LNCaP clone FGC (cell line): ENCODE measurements at places on chromosomes 4 and X.

- no peak for DNase-seq
Observed at GRCh38 chr4:78372355-78372988, 179.1 kb upstream of the ANXA3 start.

DNA sequence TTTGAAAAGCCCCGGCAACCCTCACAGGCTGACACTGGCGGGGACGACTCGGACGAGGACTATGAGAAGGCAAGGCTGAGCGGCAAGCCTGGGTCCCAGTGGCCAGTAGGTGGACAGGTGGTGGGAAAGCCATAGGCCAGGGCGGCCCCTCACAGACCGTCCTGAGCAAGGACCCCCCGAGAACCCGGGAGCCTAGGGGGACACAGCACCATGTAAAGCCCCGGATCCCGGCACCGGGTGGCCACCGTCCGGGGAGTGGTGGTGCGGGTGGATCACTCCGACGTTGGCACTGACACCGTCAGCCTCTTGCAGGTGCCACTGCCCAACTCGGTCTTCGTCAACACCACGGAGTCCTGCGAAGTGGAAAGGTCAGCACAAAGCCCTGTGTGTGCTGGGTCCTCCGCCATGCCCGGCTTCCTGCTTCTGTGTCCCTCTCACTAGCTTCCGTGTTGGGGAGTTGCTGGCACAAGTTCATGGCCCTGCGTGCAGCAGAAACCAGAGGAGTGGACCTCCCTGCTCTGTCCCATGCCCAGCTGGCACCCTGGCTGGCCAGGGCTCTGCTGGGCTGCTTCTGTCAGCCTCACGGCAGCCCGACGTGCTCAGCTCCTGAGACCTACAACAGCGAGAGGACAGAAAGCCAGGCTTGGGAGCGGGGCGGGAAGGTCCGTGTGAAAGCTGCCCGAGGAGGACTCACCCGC lies 11.9 kb upstream of the ADD1 start:
- DNase-seq = no peak

DNA sequence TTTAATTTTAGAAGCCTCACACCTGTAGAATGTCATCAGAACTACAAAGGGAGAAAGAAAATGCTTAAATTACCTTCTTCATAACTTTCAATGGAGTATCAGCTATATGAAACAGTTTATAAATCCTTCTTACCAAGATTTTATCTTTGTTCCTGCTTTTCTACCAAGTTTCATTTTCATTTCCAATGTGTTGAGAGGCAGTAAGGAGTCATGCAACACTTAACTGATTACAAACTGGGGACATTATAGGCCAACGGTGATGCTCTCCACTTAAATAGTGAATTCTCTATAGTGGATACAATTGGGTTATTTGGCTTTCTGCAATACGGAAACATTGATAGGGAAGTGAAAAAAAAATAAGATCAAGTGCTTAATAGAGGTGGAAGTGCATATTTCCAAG lies 145.2 kb upstream of the FTHL17 start:
- DNase-seq = no peak

GRCh38 chr4:77821775-77822174 lies 2.6 kb upstream of the CNOT6L start:
- DNase-seq = no peak

GRCh38 chrX:49238735-49239134 lies 3.5 kb downstream of the CCDC22 start:
- DNase-seq = no peak

- no peak for DNase-seq
Observed at GRCh38 chr4:176988226-176988625, 195.5 kb upstream of the VEGFC start.

DNA sequence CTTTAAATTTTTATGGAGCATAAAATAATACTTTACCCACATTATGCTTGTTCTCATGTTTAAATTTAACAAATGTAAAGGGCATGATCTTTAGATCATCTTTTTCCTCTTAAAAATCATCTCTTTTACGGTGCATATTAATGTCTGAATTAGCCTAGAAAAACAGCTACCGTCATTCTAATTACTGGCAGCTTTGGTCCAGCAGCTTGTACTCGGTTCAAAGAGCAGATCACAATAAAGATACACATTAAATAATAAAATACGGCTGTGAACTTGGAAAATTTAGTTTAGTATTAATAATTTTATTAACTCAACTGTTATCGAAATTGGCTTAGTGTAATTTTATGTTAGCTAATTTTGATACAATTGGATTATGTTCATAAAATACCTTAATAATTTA lies 19.1 kb downstream of the CCSER1 start:
- DNase-seq = no peak

DNA sequence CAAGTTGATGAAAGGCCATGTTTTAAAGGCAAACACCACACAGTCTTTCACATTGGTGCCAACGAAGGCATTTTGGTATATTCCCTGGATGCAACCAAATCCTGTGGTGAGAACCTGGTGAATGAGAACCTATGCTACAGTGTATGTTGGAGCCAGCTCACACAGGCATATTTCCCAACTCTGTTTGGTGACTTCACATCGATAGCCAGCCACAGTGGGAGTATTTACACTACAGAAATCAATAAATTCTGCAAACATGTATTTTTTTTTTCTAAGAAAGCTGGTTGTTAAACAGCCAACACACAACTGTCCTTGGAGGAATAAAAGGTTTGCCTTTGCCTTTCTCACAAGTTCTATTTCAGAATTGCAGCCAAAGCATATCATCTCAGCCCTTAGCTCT lies 691.0 kb downstream of the GRID2 start:
- DNase-seq = no peak

GRCh38 chrX:97401154-97401553 lies 517.4 kb downstream of the RPA4 start:
- no peak for DNase-seq

GRCh38 chr4:140799686-140800225 lies 43.6 kb upstream of the TBC1D9 start:
- DNase-seq = no peak

DNA sequence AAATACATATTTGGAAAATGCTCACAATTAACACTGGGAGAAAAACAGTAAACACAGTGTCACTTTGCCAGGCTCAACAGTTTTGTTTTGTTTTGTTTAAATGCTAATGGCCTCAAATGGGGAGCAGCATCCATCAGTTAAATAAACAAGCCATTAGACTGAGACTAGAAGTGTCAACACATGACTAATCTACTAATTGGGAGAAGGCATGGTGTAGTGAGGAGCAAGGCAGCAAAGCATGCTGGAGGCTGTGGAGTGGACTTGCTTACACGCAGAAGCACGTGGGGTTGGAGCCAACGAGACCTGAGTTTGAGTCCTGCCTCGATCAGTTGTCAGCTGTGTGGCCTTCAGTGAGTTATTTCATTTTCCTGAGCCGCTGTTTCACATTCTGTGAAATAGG lies 29.0 kb downstream of the UTP14A start:
- no peak for DNase-seq

DNA sequence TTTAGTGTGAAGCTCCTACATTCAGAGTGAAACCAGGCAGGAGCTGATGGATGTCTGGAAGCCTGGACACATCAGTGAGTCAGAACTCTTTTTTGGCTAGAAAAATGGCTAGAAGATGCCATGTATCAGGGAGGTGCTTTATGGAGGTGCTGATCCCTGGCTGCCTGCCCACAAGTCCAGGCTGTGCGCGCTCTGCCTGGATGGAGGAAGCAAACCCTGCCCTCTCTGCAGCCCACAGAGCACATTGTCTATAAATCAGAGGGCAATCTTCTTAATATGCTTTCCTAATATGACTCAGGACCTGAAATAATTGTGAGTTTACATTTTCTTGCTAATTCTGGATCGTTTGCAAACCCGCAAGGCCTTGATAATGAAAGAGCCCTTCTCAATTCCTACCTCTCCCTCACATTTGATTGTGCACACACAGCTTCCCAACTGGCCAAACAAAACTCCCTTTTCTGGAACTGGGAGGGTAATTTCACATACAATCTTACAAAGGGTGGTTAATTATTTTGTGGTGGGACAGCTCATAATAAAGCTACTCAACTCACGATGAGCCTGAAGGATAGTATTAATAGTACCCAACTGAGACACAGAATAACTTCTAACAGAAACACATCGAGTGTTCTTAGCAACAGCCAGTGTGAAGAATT lies 11.7 kb downstream of the MFAP3L start:
- no peak for DNase-seq

- no peak for DNase-seq
Observed at GRCh38 chrX:125620715-125621587, 301.3 kb downstream of the TEX13C start.

- DNase-seq = no peak
Observed at GRCh38 chrX:114766541-114766940, 182.7 kb downstream of the HTR2C start.

DNA sequence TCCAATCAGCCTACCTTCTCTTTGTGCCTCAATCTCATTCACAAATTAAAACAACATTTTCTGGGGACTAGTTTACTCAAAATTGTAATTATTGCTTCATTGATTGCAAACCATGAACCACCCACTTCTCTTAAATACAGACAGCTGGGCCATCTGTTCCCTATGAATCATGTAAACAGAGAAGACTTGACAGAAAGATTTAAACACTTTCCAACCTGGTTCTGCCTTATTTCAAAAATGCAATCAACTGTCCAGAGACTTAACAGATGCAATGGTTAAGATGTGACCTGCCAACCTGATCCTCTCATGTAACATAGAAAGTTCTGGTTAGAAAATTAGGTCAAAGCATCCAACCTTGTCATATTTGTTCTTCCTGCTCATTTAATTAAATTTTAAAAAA lies 20.8 kb upstream of the SERTM2 start:
- no peak for DNase-seq

DNA sequence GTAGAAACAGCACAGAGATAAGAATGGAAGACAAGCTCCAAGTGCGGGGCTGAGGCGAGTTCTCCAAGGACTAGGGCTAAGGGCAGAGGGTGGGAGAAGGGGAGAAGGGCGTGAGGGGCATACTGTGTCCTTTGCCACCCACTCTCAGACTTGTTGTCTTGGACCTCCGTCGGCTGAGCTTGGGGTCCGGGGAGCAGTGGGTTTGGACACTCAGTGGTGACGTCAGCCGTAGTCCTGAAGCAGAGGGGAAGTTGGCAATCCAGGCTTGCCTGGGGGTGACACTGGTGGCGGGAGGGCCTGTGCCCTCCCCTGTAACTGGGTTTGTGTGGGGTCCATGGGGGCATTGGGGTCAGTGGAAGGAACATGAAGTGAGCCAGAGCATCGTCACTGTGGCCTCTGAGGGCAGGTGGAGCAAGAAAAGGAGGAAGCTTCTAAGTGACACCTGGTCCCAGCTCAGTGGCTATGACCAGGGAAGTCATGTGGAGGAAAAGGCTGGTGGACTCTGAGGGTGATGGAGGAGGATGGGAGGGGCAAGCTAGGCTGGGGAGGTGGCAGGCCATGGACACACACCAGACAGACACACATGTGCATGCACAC lies 17.6 kb downstream of the CD99 start:
- DNase-seq = no peak

- no peak for DNase-seq
Observed at GRCh38 chr4:173524218-173525117, 5.6 kb downstream of the HAND2 start.

DNA sequence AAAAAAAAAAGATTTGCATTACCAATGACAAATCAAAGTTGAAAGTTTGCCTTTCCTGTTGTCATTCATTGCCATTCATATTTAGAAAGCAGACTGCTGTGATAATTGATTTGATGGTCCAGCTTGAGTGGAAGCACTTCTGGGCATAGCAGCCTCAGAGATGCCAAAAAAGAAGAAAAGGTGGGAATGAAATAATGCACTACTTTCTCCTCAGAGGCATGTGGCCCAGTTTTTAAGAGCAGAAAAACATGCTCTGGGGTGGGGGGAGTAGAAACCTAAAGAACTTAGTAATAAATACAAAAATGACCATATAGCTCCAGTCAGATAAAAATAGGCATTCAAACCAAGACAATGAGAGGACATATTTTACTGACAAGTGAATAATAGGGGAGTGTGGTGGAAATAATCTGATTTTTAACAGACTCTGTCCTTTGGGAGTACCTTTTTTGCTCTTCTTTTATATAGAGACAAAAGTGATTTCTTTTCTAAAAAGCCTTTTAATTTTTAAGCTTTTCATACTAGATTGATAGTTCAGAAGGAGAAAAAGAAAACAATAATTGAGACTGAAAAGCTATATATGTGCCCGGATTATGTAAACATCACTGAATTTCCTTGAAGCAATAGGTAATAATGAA lies 599.1 kb downstream of the RPA4 start:
- DNase-seq = no peak

DNA sequence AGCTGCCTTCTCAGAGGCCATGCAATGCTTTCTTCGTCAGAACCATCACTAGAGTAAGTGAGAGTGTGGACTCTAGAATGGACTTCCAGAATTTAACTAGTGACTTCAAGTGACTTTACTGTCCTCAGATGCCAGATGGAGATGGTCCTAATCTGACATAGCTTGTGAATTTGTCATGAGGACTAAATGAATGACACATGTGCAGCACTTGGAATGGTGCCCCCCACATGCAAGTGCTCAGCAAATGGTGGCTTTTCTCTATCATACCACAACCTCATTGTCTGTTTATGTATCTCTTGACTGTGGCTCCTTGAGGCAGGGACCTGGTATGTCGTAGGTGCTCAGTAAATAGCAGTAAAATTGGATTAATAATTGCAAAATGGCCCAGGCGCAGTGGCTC lies 91.6 kb upstream of the STX18 start:
- DNase-seq = no peak

DNA sequence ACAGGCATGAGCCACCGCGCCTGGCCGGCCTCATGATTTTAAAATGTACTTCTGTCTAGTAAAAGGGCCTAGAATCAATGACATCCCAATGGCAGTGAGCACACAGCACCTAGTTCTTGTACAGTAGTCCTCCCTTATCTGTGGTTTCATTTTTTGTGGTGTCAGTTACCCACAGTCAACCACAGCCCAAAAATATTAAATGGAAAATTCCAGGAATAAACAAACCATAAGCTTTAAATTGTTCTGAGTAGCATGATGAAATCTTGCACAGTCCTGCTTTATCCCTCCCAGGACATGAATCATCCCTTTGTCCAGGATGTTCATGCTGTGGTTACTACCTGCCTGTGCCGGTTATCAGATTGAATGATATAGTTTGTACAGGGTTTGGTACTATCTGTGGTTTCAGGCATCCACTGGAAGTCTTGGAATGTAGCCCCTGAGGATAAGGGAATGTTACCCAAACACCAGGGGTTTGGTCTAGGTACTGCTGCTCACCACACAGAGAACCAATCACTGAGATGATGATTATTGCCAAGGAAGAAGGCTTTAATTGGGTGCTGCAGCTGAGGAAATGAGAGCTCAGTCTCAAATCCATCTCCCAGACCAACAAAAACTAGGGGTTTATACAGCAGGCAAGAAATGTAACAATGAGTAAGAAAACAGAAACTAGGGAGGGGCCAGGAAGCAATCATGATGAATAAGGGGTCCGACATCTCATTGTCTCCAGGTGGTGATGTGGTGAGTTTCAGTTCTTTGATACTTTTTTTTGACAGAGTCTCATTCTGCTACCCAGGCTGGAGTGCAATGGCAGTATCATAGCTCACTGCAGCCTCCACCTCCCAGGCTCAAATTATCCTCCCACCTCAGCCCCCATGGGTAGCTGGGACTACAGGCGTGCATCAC lies 16.2 kb upstream of the FHL1 start:
- DNase-seq = no peak

GRCh38 chr4:130127297-130127696 lies 1031.3 kb downstream of the C4orf33 start:
- DNase-seq = no peak
